Activated CD8-positive, alpha-beta T cell treated with anti-CD3 and anti-CD28 coated beads, Interleukin-2, amount 10 ng/mL, durations not matched to agents 7 days and 5 days (primary cell): ENCODE measurements at places on chromosomes 2 and 18. TPM values are rescaled to one million over a fixed set of nuclear protein-coding genes. Genes with fewer than 3 reads are reported as not detected.

SIX2 gene
- total RNA-seq: not detected

SPC25 gene
- total RNA-seq: 58.3 TPM

COLEC11 gene
- not detected for total RNA-seq

RFX8 gene
- 2.2 TPM for total RNA-seq

TCF7L1 gene
- not detected for total RNA-seq

BOK gene
- total RNA-seq: not detected

DNA sequence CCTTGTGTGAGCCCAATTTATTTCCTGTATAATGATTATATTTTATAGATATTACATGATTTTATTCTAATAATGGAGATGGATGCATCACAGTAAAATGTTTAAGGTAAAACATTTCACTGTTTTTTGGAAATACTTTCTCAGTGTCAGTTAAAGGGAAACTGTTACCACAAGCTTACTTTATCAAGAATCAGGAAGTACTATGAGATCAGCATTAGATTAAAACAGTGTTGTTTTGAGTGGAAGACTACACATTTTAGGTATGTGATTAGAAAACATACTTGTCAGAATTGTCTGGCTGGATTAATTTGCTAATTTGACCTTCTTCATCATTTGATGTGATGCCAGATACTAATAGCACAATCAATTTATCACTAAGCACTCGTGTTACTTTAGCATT is at the start of gene HRH4:
TSS of gene HRH4 (plus strand) at position 250 of the 400 bp plus-strand sequence. CDS start at position 342, 92 bp downstream.
- no peak within 1 kb of the TSS for H3K27ac ChIP-seq
- no peaks in the 10 kb centered on the region for H3K27me3 ChIP-seq

DNA sequence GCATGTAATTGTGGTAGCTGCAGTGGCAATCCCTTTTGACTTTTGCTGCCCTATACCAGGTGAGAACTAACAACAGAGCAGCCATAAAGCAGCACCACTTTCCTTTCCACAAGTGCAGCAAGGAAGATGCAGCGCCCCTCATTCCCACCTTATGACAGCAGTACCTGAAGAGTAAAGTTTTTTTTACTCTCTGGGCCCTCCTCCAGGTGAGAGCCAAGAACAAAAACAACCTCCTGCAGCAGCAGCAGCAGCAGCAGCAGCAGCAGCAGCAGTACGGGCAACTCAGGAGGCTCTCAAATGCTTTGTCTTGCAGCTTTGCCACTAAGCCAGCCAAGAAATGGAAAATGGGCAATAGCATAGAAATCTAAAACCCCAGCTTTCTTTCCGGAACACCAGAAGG is 397.5 kb downstream of the FIGN start:
- H3K4me3 ChIP-seq: no peak overlapping the region
- no peak for DNase-seq
- H3K27me3 ChIP-seq: no peaks in the 10 kb centered on the region
- H3K4me1 ChIP-seq: no peaks in the 10 kb centered on the region

GRCh38 chr2:219404954-219405353 is 13.2 kb upstream of the DES start:
- peaks cover 6% of the 10 kb centered on the region for H3K27me3 ChIP-seq
- DNase-seq: no peak

DNA sequence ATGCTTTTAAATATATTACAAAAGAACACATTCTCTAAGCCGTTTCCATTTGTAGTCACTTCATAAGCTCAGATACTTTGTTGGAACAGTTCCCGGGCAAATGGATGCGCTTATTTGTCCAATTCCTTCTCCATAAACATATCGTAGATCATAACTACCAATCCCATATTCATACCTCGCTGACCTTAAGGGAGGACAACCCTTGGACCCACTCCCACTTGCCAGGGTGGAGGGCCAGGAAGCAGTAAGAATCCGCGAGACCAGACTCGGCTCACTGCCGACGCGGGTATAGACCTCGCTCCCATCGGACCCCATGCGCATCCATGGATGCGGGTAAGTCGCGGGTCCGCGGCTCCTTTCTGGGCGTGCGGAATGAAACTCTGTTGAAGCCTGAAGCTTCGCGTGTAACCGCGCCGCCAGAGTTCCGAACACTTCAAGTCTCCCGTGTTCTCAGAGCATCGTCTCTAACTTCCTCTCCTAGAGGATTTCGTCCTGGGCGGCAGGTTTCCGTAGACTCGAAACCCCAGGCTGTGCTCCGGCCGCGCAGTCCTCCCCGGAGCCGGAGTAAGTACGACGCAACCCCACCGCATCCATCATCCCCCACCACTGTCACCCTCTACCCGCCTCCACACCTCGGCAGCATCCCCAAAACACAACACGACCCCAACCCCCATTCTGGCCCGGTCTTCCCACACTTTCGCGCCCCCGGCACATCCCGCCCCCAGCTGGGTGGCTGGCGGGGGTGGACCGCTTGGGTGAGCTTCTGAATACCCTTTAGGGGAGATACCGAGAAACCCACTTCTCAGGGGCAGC is 1.1 kb downstream of the DSC3 start:
- peaks cover 5% of the 10 kb centered on the region for H3K4me1 ChIP-seq
- peaks cover 6% of the 10 kb centered on the region for H3K36me3 ChIP-seq
- H3K27me3 ChIP-seq: peaks cover 35% of the 10 kb centered on the region
- no peak for DNase-seq
- peak overlapping the region; percentile 8 for H3K4me3 ChIP-seq
- no peak overlapping the region for H3K27ac ChIP-seq

DNA sequence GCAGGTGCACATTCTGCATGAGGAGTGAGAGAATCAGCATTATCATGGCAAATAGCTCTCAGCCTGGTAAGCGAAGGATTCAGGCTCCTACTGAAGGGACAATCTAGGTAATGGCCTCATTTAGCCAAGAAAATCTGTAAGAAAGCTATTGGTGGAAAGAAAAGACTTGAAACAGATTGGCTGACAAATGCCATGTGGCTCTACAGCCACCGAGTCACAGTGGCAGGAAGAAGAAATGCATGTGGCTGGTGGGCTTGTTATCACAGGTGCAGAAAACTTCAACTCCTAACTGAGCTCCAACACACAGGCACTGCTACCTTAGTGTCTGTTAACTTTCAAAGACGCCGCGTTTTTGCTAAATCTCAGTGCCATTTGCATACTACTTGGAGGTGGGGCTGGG is 60.6 kb upstream of the REV1 start:
- no peak for DNase-seq
- H3K4me1 ChIP-seq: no peaks in the 10 kb centered on the region
- H3K4me3 ChIP-seq: no peak overlapping the region
- no peaks in the 10 kb centered on the region for H3K36me3 ChIP-seq
- no peaks in the 10 kb centered on the region for H3K27me3 ChIP-seq

DNA sequence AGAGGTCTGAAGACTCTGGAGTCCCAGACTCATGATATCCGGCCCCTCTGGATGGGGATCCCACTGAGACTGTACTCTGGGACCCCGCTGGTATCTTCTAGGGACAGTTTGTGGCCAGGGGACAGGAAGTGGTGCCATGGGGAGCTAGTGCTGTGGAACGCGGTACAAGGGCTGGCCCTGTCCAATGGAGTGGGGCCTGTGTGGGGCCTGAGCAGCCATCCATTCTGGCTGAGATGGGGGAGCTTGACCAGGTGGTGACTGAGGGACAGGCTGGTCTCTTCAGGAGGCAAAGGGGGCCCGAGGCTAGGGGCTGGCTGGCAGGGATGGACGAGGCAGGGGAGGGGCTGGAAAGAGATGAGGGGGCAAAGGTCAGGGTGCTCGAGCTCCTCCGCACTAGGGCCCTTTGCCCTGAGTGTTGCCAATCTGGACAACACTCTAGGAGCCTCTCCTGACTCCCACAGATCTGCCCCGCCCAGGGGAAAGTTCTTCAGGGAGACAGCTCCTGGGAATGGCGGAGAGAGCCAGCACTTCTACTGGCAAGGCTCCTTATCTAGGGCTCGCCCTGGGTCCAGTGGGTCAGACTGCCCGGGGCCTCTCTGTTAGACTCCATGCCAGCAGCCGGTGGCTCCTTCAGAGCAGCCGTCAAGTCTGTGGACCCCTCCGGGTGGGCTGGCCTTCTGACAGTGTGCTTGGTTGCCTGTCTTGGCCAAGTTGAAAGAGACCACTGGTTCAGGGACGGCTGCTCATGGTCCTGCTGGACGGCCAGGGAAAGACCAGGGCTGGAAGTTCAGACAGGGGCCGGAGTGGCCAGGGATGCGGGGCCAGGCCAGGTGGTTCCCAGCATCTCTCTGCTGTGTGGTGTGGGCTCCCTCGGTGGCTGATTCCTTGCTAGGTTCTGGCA is 12.3 kb downstream of the MALL start:
- no peak overlapping the region for H3K4me3 ChIP-seq
- no peaks in the 10 kb centered on the region for H3K36me3 ChIP-seq
- DNase-seq: no peak
- H3K4me1 ChIP-seq: peaks cover 15% of the 10 kb centered on the region
- peaks cover 20% of the 10 kb centered on the region for H3K27me3 ChIP-seq

DNA sequence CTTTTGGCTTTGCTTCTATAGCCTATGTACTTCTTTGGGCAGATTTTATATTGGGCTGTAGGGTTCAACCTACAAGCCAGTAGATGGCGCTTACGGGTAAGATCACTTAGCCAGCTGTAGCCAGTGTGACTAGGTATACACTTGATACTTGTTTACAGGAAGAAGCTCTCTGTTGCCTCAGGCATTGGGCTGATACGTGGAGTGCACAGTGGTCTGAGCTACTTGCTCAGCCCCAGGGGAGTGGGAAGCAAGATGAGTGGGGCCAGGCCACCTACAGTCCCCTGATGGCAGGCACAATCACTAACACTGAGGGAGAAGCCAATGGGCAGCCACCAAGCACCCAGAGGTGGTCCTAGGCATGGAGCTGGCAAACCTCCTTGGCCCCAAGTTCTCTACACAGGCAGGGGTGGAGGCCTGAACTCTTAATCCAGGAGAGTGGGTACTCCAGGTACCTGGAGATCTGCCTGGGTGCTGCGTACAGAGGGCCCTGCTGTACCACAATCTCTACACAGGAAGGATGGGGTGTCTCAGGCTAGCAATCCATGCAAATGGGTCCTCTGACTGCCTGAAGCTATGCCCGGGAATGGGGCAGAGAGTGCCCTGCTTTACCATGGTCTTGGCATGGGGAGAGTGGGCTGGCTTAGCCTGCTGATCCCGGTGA is 122.2 kb downstream of the NCOA1 start:
- no peaks in the 10 kb centered on the region for H3K36me3 ChIP-seq
- H3K4me1 ChIP-seq: peaks cover 4% of the 10 kb centered on the region
- H3K27ac ChIP-seq: peak overlapping the region; percentile 75
- no peaks in the 10 kb centered on the region for H3K27me3 ChIP-seq

- DNase-seq: no peak
- no peak overlapping the region for H3K4me3 ChIP-seq
- H3K36me3 ChIP-seq: no peaks in the 10 kb centered on the region
- H3K4me1 ChIP-seq: no peaks in the 10 kb centered on the region
- peaks cover 8% of the 10 kb centered on the region for H3K27me3 ChIP-seq
Measured at GRCh38 chr18:25946540-25946939, 143.9 kb downstream of the SS18 start.

DNA sequence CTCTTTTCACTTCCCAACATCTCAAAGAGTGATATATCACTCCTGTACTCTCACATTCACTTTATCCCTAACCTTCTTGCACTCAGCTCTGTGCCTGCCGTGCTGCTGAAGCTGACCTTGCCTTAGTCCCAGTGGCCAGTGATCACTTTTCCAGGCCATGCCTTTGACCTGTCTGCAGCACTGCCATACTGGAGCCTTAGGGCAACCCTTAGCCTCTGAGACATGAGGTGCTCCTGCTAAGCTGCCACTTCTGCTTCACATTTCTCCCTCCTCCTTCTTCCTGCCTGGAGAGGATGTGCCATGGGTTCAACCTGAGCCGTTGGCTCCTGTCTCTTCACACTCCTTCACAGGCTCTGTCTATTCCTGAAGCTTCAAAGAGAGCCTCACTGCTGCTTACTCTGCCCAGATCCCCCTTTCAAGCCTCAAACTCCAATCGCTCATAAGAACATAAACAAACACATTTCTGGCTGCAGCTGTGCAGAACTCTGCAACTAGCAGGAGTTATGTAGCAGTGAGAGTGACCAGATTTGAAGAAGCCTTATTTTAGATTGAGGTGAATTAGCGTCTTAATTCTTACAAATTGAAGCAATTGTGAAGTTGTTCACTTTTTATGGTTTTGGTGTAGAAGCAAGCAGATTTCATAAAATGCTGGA is 716.2 kb upstream of the FANCL start:
- no peak for DNase-seq
- no peaks in the 10 kb centered on the region for H3K27me3 ChIP-seq
- H3K36me3 ChIP-seq: no peaks in the 10 kb centered on the region
- no peak overlapping the region for H3K4me3 ChIP-seq
- no peaks in the 10 kb centered on the region for H3K4me1 ChIP-seq

GRCh38 chr2:219527076-219527394 is 12.8 kb downstream of the ASIC4 start:
- no peaks in the 10 kb centered on the region for H3K36me3 ChIP-seq
- peaks cover 64% of the 10 kb centered on the region for H3K27me3 ChIP-seq
- peaks cover under 1% of the 10 kb centered on the region for H3K4me1 ChIP-seq
- no peak overlapping the region for H3K4me3 ChIP-seq
- no peak for DNase-seq

- peak overlapping the region; percentile 75 for H3K4me3 ChIP-seq
- H3K27me3 ChIP-seq: no peaks in the 10 kb centered on the region
- H3K36me3 ChIP-seq: peaks cover 79% of the 10 kb centered on the region
- no peak for DNase-seq
- H3K27ac ChIP-seq: peak overlapping the region; percentile 86
Measured at GRCh38 chr2:37600735-37601134, 70.7 kb downstream of the CDC42EP3 start.

DNA sequence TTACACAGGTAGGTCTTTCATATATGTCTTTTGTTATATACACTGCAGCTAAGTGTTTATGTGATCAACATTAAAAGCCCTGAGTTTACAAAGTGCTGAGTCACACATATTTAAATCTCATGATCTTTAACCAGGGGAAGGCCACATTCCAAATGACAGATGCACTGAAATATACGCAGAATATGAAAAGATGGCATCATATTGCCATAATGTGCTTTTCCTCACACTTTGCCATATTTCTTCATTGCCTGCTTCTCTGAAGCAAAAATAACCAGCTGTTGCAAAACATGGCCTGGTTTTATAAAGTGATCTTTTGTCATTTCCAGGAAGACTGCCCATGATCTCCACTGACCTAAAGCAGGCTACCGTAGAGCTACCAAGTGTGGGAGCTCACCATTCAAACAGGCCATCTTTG is 93.5 kb upstream of the MAPRE2 start:
- no peak overlapping the region for H3K4me3 ChIP-seq
- no peaks in the 10 kb centered on the region for H3K36me3 ChIP-seq
- DNase-seq: no peak
- no peaks in the 10 kb centered on the region for H3K4me1 ChIP-seq

DNA sequence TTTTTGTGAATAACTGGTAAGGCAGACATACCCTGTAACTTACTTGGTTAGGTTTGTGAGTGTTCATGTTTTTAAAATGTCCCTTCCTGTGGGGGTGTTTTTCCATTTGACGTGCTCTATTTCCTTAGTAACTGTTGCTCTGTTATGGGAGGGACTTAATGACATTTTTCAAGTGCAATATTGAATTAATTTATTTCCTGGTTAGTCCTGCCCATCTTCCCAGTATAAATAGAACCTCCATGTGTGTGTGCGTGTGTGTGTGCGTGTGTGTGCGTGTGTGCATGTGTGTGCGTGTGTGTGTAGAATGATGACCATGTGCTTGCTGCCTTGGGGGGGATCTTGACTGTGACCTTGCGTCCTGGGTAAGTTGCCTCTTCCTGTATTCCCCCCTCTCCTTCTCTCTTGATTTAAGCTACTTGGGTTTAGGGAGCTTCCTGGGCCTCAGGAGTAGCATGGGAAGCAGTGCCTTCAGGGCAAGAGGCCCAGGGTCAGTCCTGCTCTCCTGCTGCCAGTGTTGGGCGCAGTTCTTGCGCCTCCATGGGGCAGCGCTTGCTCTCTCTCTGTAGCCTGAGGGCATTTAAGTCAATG is 163.9 kb downstream of the LDLRAD4 start:
- no peaks in the 10 kb centered on the region for H3K27me3 ChIP-seq
- DNase-seq: peak; percentile 49
- peak overlapping the region; percentile 73 for H3K4me3 ChIP-seq
- no peaks in the 10 kb centered on the region for H3K36me3 ChIP-seq
